NCI-H1417 (cell line): ENCODE measurements at places on chromosomes 1 and 21.
A peak's percentile ranks its signal among the peaks of the same experiment; 100 is the strongest.

DNA sequence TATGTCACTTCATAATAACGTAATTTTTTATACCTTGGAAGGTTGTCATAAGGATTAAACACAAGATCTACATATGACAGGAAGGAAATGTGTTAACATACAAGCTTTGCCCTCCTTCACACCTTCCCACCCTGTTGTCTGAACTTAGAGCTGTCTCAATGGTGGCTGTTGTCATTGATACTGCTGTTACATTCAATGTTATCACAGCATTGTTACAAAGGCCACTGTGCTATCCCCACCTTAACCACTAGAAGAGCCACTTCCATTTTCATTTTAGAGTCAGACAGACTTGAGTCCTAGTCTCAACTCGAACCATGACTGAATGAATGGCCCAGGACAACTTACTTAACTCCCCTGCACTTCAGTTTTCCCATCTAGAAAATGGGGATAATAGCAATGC, 31.2 kb downstream of the TAS1R2 start:
- no peak for DNase-seq

GRCh38 chr1:213179784-213180183, 128.7 kb downstream of the RPS6KC1 start:
- DNase-seq, result no peak

- peak; percentile 2 for DNase-seq
Observed at GRCh38 chr1:82346141-82346540, 545.4 kb downstream of the ADGRL2 start.

DNA sequence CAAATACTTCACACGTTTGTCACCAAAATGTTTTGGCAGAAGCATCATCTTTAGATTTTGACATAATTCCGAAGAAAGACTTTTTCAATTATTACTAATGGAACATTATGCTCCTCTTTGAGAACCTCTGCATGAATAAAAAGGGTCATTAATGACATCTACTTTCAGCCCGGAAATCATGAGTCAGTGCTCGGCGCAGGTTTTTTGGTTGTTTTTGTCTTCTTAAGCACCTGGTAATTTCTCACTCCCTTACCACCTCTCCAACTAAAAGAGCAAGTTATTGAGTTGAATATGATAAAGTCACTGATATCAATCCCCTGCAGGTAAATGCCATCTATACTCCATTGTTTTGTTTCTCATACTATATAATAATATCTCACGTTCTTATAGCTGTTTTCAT, 113.0 kb upstream of the PBX1 start:
- no peak for DNase-seq

GRCh38 chr21:34621434-34622350, 6.8 kb upstream of the RCAN1 start:
- DNase-seq, result no peak

- DNase-seq, result peak; percentile 34
Observed at GRCh38 chr1:9201401-9202239, 33.0 kb upstream of the H6PD start.

- DNase-seq, result no peak
Observed at GRCh38 chr1:56617141-56617540, 28.0 kb upstream of the PRKAA2 start.

DNA sequence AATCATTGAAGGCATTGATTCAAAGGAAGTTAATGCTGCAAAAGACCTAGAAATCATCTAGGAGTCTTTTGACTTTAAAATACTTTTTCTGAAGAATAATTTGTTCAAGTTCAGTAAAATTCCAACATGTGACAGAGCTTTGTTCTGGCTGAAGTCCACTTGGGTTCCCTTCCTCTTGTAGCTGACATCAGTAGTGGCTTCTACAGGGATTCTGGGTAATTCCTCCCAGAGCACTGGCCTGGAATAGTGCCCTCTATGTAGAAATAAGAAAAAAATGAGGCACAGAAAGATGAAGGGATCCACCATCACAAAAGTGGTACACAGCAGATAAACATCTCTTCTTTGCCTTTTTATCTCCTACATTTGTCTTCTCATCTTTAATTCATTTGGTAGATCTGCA, 548.1 kb downstream of the LTN1 start:
- DNase-seq, result no peak

DNA sequence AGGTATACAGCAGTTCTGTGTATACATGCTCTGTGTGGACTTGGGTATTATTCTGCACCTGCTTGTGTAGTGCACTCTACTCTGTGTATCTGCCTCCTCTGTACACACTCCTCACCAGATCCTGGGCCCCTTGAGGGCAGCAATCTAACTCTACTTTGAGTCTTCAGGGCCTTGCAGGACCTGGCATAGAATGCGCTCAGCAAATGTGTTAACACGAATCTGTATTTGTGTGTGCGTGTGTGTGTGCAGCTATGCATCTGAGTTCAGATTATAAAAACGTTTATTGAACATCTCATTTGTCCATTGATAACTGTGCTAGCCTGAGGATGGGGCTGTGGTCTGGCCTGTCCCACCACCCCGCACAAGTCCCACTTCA, 3.9 kb upstream of the MEF2D start:
- no peak for DNase-seq

- DNase-seq, result peak; percentile 16
Observed at GRCh38 chr1:248924696-248925532, 18.9 kb downstream of the PGBD2 start.

GRCh38 chr21:35420656-35421055, 371.6 kb upstream of the RUNX1 start:
- DNase-seq, result no peak

GRCh38 chr1:44947063-44947773, 39.2 kb downstream of the EIF2B3 start:
- DNase-seq, result peak; percentile 15

DNA sequence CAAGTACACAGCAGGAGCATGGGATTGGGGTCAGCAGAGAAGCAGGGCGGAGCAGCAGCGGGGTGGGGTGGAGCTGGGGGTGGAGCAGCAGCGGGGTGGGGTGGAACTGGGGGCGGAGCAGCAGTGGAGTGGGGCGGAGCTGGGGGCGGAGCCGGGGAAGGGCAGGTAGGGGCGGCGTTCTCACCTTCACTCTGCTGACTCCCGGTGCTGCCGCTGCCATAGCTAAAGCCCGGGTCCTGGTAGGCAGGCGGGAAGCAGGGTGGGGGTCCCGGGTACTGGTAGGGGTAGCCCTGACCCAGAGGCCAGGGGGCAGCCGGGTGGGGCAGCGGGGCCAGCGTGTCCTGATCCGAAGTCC, 6.7 kb downstream of the TAS1R3 start:
- no peak for DNase-seq

DNA sequence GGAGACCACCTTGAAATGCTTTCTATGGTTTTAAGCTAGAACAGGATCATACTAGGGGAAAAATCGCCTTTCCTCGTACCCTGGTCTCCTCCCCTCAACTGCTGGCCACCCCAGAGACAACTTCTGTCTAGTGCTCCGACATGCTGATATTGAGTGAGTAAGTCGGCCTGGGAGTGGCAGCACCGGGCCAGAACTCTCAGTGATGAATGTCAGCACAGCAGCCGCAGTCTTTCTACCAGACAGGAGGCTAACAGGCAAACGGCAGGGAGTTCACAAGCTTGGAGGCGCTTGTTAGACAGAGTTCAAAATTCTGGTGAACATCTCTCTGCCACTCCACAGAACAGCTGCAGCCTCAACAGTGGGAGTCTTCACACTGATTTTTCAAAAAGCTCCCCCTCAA, 716.9 kb downstream of the ADGRL2 start:
- DNase-seq, result no peak

GRCh38 chr1:181767001-181767708, 283.8 kb downstream of the CACNA1E start:
- DNase-seq, result no peak

DNA sequence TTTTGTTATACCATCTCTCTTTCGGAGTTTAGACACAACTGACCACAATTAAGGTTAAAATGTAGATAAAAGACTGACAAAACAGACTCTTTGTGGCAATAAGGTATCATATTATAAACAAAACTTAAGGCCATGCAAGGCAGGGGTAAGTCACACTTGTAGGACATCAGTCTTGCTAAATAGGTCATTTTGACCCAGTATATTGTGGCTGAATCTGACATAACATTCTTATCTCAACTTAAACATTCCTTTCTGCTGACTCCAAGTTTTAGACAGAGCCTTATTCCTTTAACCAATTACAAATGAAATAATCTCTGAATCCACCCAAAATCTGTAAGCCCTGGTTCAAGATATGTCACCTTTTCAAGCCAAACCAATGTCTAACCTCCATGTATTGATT, 733.4 kb upstream of the B3GALT2 start:
- DNase-seq, result no peak

DNA sequence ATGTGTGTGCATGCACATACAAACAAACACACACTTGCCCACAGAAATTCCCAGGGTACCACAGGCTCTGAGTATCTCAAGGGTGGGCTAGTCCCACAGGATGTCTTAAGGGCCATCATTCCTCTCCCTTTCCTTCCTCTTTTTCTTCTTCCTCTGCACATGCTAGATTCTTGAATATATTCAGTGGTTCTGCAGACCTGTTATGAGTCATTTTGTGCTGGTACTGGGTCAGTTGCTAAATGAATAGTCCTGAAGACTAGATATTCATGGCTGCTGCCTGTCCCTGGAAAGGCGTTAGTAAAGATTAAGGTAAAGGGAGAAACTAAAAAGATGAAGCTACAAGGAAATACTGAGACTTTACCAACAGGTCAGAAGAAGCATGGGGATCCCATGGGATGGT, 256.7 kb upstream of the KIAA0040 start:
- DNase-seq, result no peak

DNA sequence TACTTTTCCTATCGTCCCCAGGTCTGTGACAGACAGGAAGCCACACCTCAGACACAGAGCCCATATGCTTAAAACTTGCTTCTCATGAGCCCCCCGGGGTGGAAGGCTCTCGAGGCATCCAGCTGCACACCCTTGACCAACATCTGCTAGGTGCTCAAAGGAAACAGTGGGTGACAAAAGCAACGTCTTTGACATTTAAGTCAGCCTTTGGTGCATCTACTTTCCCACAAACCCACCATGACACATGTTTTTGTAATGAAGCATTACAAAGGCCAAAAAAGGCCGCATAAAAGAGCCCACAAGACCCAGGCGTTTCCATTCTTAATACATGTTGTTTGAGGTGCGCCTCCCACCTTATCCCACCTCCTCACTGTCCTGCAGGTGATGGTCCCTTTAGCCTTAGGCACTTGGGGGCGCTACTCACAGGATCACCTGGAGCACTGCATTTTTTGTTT, 11.8 kb upstream of the FASLG start:
- DNase-seq, result no peak

DNA sequence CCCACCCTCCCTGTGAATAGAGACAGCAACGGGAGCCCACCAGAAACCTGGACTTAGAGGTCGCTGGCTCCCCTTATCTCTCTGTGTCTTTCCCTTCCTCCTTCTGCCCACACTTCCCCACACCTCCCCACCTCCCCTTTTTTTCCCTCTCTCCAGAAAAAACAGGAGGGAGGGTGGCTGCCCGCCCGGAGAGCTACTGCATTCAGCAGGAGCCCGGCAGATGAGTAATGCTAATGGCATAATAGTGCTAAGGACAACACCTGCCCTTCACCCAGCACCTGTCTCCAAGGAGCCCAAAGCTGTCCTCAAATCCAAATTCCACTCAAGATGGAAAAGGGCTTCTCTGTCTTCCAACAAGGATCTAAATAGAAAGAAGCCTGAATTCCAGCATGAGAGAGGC, 11.4 kb upstream of the PRELP start:
- DNase-seq, result peak; percentile 72

DNA sequence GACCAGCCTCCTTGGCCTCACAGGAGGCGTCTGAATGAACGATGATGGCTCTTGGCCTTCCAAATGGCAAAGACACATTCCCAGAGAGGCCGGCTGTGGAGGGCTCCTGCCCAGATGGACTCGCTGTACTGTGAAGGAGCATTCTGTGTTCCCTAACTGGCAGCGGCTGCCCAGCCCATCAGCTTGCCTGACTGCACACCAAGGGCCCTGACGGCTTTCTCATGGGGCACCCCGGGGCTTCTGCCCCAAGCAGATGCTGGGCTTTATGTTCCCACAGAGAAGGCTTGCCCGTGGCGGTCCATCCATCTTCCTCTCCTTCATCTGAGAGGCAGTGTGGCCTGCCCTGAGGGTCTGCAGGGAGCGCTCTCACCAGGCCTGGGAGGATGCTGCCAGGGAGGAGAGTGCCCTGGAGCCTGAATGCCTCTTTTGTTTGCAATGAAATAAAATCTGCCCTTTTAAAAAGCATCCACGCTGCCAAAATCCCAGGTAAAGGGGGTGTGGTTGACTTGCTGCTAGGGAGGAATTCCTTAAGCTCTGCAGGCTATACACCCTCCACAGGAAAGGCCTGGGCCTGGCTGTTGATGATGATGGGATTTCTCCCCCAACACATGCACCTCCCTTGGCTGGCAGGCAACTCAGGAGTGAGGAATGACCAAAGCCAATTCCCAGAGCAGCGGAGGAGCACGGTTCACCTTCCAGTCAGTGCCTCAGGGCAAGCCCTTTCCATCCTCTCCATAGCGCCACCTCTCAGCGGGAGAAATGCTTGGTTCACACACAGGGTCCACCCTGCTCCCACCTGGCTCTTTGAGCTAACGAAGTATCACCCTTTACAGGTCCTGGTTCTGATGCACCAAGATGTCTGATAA, 84.6 kb upstream of the SSX2IP start:
- peak; percentile 62 for DNase-seq

- DNase-seq, result no peak
Observed at GRCh38 chr1:37133276-37134145, 99.2 kb upstream of the GRIK3 start.

DNA sequence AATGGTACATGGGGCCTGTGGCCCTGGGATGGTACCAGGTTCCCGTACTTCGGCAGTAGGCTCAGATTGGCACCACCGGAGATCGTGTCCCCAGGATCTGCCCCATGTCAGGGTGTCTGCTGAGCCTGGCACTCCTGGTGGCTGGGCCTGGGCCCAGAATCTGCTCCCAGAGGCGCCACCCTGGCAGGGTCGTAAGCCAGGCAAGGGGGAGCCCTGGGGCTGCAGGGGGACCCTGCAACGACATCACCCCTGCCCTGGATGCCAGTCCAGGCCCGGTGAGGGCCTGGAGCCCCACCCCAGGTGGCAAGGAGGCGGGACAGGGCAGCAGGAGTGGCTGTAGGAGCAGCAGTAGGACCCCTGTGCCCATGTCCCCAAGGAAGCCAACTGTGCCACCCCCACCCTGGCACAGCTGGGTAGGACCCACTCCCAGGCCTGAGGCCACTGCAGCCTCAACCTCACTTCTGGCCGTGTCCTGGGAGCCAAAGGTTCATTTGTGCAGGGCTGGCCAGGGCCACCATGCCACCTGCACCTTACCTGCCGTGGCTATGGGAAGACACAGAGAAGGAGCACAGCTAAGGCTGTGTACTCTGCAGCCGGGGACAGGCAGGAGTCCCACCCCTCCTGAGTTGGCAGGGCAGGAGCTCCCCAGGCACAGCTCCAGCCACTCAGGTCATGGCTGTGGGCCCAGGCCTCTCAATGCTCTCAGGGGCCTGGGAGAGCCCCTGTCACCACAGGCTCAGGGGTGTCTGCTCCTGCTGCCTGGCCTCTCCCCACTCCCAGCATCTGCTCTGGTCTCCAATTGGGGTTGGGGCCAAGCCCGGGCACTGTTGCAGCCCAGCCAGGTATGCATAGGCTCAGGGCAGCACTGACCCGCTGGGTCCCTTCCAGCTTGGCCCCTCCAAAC, 141.7 kb downstream of the EIF4G3 start:
- DNase-seq, result no peak

GRCh38 chr1:95407886-95408291, 173.9 kb downstream of the RWDD3 start:
- no peak for DNase-seq

GRCh38 chr1:204285436-204286305, 71.9 kb upstream of the GOLT1A start:
- DNase-seq, result peak; percentile 56

GRCh38 chr1:32334864-32335534, 1.0 kb downstream of the MARCKSL1 start:
- DNase-seq, result peak; percentile 69

GRCh38 chr1:153494976-153495535, 34.6 kb upstream of the S100A7 start:
- DNase-seq, result peak; percentile 94

- DNase-seq, result no peak
Observed at GRCh38 chr21:17931080-17931479, 111.9 kb upstream of the C21orf91 start.
